Endothelial cell (in vitro differentiated cells): ENCODE measurements at places on chromosomes 4 and X. TPM values are rescaled to one million over a fixed set of nuclear protein-coding genes. Genes with fewer than 3 reads are reported as not detected.

DNA sequence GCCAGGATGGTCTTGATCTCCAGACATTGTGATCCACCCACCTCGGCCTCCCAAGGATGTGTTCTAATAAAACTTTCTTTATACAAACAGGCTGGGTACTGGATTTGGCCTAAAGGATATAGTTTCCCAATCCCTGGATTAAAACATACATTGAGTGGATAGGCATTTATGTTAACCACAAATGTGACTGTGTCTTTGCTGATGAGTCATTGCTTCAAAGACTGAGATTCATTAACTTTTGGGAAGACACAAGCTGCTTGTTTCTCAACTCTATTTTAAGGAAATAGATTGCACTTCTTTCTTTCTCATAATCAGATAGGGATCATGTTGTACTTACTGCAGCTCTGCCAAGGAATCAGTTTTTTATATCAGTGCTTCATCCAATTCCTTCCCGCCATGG, 131.3 kb upstream of the AGA start:
- H3K36me3 ChIP-seq = no peaks in the 10 kb centered on the region
- H3K27ac ChIP-seq = no peak overlapping the region

DNA sequence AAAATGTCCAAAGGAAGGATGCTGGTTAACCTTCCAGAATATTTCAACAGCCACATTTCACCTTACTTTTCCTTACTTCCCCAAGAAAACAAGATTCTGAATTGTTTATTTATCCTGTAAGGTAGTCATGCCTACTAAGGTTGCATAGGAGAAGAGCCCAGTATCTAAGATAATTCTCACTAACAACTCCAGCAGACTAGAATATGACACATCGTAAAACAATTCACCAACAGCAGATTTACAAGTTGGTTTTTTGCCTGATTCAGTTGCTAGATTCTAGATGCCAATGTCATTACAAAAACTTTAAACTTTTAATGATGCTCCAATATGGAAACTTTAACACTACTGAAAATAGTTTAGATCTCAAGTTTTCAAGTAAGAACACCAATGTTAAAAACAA, 176.4 kb downstream of the IL13RA2 start:
- H3K27ac ChIP-seq = no peak overlapping the region
- H3K27me3 ChIP-seq = no peaks in the 10 kb centered on the region
- no peak overlapping the region for H3K4me3 ChIP-seq

GRCh38 chr4:112926819-112927218, 122.6 kb upstream of the ANK2 start:
- H3K4me1 ChIP-seq = no peaks in the 10 kb centered on the region
- H3K27me3 ChIP-seq = no peaks in the 10 kb centered on the region
- H3K4me3 ChIP-seq = no peak overlapping the region
- no peaks in the 10 kb centered on the region for H3K36me3 ChIP-seq

Gene PABPC4L
- 2.4 TPM for total RNA-seq

DNA sequence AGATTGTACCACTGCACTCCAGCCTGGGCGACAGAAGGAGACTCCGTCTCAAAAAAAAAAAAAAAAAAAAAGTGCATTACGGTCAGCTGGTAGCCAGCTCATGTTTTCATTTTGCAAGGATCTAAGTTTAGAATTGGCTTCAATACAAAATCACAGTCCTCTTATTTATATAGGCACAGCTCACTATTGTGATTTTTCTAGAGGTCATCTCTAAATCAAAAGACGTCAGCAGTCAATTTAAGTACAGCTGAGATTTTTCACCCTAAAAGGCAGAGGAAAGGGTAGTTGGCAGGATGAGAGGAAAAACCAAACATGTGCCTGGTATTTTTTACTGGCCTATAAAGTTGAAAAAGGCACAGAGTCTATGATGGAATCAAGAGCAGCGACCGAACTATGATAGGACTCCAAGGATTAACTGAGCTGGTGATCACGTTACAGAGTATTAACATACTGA, 30.8 kb downstream of the ASB5 start:
- no peaks in the 10 kb centered on the region for H3K36me3 ChIP-seq
- no peaks in the 10 kb centered on the region for H3K27me3 ChIP-seq
- H3K4me1 ChIP-seq = no peaks in the 10 kb centered on the region
- no peak for DNase-seq
- H3K27ac ChIP-seq = no peak overlapping the region

Gene CXCL9
- not detected for total RNA-seq

DNA sequence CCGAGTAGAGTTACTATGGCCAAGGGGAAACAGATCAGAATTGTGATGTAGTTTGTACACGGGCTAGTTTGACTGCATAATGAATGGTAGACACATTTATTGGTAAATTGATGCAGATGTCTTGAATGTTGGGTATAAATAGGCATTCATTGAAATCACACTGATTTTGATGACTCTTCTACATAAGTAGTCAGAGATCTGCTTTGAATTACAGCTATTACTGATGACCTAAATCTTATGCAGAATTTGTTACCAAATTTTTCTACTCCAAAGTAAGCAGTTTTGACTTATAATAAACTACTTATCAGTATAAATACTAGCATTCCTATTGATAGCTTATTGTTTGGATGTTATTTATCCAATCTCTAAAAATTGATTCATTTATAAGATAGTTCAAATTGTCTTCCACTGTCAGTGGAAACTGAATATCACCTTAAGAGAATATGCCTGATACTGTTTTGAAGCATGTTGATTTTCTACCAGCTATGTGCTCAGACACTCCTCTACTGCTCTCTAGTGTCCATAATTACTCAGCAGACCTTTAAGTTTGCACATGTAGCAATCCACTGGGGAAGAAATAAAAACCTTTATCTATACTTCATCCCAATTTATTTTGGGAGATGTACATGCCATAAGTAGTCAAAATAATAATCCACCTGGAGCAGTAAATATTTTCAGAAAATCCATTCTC, 120.3 kb downstream of the RASL11B start:
- H3K4me3 ChIP-seq = no peak overlapping the region
- peaks cover 1% of the 10 kb centered on the region for H3K27me3 ChIP-seq
- H3K36me3 ChIP-seq = no peaks in the 10 kb centered on the region

- H3K27me3 ChIP-seq = no peaks in the 10 kb centered on the region
- no peaks in the 10 kb centered on the region for H3K4me1 ChIP-seq
These were observed 230.5 kb upstream of the PRKX start for GRCh38 chrX:3943965-3944364.

Gene NIPAL1
- total RNA-seq = 2.0 TPM

GRCh38 chrX:31058284-31058683, 13.6 kb downstream of the FTHL17 start:
- H3K27me3 ChIP-seq = no peaks in the 10 kb centered on the region
- H3K4me3 ChIP-seq = no peak overlapping the region
- DNase-seq = no peak
- no peaks in the 10 kb centered on the region for H3K4me1 ChIP-seq
- no peaks in the 10 kb centered on the region for H3K36me3 ChIP-seq

Gene SCML1
- total RNA-seq = 29.7 TPM

GRCh38 chr4:127737295-127737694, 7.1 kb downstream of the SLC25A31 start:
- no peak overlapping the region for H3K27ac ChIP-seq
- no peaks in the 10 kb centered on the region for H3K27me3 ChIP-seq
- H3K4me3 ChIP-seq = no peak overlapping the region
- no peaks in the 10 kb centered on the region for H3K36me3 ChIP-seq
- H3K4me1 ChIP-seq = no peaks in the 10 kb centered on the region

DNA sequence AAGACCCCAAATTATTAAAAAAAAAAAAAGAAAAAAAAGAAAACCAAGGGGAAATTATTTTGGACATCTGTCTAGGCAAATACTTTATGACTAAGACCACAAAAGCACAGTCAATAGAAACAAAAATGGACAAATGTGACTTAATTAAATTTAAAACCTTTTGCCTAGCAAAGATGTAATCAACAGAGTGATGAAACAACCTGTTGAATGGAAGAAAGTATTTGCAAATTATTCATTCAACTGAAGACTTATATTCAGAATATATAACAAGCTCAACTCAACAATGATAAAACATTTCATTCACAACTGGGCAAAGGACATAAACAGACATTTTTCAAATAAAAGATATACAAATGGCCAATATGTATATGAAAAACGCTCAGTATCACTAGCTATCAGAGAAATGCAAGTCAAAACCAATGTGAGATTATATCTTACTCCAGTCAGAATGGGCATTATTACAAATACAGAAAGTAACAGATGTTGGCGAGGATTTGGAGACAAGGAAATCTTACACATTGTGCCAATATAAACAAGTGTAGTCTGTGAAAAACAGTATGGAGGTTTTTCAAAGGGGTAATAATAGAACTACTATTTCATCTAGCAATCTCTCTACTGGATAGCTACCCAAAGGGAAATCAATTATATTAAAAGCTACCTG, 67.1 kb downstream of the FAAH2 start:
- no peak overlapping the region for H3K27ac ChIP-seq
- no peak for DNase-seq
- no peaks in the 10 kb centered on the region for H3K27me3 ChIP-seq

Gene S100P
- total RNA-seq = not detected

DNA sequence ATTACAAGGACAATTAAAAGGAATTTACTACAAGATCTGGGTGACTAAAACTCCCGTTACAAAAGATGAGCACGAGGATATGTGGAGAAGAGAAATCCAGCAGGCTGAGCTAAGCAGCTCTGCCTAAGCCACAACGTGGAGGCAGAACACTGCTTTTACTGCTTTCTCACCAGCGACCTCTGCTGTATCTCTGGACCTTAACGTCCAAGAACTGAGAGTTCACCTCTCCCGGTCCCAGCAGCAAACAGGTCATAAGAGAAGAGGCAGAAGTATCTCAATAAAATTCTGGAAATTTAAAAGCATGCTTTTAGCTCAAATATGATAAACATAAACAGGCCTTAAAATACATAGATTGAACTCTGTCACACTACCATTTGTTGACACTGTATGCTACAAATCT, 81.0 kb downstream of the ADGRA3 start:
- no peak overlapping the region for H3K27ac ChIP-seq
- H3K4me1 ChIP-seq = no peaks in the 10 kb centered on the region
- DNase-seq = peak; percentile 54
- H3K27me3 ChIP-seq = peaks cover 2% of the 10 kb centered on the region

Gene SSX2
- total RNA-seq = not detected

GRCh38 chr4:182286035-182286434, 42.8 kb downstream of the TENM3 start:
- peaks cover 3% of the 10 kb centered on the region for H3K36me3 ChIP-seq
- H3K4me1 ChIP-seq = no peaks in the 10 kb centered on the region
- no peak for DNase-seq
- no peak overlapping the region for H3K4me3 ChIP-seq

- no peak overlapping the region for H3K27ac ChIP-seq
- no peak for DNase-seq
- H3K4me1 ChIP-seq = peaks cover 3% of the 10 kb centered on the region
- no peak overlapping the region for H3K4me3 ChIP-seq
- H3K27me3 ChIP-seq = peaks cover 4% of the 10 kb centered on the region
These were observed 55.5 kb downstream of the BMPR1B start for GRCh38 chr4:94813221-94813620.
